ENCODE measurements at places on chromosomes 1 and 21.

DNA sequence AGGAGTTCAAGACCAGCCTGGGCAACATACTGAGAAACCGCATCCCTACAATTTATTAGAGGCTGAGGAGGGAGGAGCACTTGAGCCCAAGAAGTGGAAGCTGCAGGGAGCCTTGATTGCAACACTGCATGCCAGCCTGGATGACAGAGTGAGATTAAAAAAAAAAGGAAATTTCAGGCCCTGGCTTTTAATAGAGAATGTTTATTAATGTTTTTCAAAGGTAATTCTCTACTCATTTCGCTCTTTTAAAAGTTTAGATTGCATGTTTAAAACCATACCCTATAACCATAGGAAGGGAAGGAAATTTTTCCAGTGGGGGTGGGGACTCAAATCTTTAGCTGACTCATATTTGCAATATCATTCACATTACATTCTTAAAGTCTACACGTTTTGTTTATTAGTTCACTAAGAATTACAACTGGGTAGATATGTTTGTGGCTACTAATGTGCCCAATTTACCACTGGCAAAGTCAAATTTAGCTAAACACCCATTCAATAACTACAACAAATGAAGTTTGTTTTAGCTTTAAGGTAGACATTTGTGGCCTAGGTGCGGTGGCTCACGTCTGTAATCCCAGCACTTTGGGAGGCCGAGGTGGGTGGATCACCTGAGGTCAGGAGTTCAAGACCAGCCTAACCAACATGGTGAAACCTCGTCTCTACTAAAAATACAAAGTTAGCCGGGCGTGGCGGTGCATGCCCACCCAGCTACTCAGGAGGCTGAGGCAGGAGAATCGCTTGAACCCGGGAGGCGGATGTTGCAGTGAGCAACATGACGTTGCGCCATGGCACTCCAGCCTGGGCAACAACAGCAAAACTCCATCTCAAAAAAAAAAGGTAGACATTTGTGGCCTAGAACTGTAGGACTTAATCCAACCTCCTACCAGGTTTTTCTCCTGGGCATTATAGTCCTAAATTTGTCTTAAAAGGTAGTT is 5.0 kb downstream of the KDM5B start:
- DNase-seq: no peak

- DNase-seq: no peak
Measured at GRCh38 chr1:98322086-98322485, 339.4 kb upstream of the SNX7 start.

- no peak for DNase-seq
Measured at GRCh38 chr1:214532070-214532469, 19.3 kb downstream of the PTPN14 start.

GRCh38 chr1:72178266-72178665 is 104.1 kb downstream of the NEGR1 start:
- DNase-seq: no peak

DNA sequence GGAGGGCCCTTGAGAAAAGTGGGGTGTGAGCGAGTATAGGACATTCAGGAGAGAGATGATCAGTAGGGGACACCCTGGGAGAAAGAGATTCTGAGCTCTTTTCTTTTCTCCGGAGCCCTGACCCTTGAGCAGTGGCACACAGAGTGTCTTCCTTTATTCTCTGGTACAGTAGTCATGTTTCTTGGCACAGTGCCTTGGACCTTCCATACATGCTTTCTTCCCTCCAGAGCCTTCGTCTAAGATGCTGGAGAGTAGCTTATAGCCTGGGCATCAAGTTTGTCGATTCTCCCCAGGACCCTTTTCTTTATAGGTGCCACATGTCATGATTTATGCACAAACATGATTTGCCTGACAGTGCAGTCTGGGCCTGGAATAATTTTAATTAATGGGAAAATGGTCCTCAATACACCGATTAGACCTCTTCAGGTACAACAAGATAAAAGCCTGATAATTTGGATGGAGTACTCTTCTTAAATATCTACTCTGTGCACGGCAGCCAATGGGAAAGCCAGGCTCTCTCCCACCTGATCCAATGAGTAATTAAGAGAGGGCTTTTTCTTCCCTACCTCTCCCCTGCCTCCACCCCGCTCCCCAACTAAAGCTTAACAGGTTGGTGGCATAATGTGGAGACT is at the start of gene TBX19:
Gene TBX19 (plus strand): TSS at position 582 of the 632 bp plus-strand sequence. CDS start 214 bp downstream, outside the sequence.
- no peak for DNase-seq

DNA sequence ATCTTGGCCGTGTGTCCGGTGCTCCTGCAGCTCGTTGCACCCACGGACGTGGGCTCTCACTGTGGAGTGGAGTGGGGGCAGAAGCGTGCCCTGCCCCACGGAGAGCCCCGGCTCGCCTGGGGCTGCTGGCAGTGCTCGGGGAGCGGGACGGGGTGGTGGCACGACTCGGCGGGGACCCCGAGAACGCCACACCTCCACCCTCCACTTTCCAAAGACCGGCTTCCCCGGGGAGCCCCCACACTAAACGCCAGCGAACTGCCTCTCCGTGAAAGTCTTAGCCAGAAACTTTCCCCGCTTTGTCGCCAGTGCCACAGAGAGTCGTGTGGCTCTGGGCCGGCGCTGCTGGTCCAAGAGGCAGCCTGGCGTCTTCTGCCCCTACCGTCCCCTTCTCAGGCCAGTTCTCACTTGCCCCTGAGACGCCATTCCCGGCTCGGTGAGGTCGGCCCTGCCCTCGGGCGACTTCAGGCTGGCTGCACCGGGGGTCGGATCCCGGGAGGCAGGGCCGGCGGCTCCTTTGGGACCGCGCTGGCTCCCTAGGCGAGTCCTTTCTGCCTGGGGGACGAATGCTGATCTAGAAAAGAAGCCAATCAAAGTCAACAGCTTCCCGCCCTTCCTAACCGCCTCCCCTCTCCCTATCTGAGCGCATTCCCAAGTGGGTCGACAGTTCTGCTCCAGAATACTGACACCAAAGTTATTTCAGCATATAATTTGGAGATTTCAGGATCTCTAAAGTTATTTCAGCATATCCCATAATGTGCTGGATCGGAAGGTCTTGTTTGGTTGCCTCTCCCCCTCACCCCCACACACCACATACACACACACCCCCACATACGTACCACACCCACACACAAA is 2.6 kb upstream of the SAMD13 start:
- DNase-seq: peak; percentile 32

GRCh38 chr1:185480545-185480944 is 163.5 kb upstream of the IVNS1ABP start:
- DNase-seq: no peak

- no peak for DNase-seq
Measured at GRCh38 chr1:80250573-80251168, 1244.1 kb upstream of the ADGRL4 start.

DNA sequence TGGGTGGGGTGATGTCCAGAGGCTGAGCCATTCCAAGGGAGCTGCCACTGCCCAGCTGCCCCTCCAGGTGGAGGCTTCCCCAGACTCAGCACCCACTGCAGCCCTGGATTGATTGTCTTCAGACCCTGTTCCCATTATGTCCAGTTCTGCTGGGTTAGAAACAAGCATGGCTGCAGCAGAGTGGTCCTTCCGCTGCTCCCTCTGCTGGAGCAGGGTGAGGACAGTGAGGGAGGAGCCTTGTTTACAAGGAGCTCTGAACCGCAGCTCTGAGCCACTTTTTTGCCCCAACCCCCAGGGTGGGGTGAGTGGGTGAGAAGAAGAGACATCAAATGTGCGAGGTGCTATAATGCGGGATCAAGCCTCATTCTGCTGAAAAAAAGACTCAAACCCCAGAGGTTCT is 2.3 kb downstream of the TNNT2 start:
- no peak for DNase-seq

GRCh38 chr21:38307771-38308531 is 51.2 kb downstream of the KCNJ15 start:
- no peak for DNase-seq

GRCh38 chr1:81327103-81327710 is 473.5 kb upstream of the ADGRL2 start:
- no peak for DNase-seq

- DNase-seq: no peak
Measured at GRCh38 chr1:98651116-98651632, 10.3 kb upstream of the SNX7 start.

- no peak for DNase-seq
Measured at GRCh38 chr1:232553050-232553754, 76.7 kb downstream of the SIPA1L2 start.

GRCh38 chr1:40986328-40986783 is 6.9 kb downstream of the CTPS1 start:
- DNase-seq: no peak

DNA sequence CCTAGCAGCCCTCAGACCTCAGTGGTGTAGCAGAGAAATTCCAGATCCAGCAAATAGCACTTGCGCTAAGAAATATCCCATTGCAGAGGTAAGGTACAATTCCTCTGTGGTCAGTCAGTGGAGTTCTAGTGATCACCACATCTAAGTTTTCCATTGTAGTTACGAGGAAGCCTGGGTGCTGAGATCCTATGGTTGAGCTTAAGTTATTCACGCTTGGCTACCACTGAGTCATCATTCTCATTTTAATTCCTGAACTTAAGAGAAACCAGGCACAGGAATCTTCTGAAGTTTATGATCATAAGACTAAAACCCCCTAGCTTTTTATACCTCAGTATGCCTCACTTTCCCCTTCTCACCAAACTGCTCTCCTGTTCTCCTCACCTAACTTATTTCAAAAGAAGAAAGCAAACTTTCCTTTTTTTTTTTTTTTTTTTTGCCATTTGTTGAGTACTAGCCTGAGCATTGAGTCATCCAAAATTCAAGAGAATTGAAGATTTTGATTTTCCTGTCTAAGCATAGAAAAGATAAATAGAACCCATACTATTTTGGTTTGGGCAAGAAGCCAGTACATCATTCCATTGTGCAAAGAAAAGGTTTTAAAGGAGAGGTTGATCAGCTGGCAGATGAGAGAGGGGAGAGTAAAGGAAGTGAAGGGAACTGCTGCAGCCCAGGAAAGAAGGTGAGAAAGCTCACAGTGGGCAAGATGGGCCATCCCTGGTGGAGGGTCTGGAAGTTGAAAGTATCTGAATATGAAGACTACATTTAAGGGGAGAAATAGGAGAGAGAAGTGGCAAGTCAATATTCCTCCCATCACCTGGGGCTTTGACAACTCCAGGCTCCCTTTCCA is 39.9 kb downstream of the SERBP1 start:
- DNase-seq: no peak

DNA sequence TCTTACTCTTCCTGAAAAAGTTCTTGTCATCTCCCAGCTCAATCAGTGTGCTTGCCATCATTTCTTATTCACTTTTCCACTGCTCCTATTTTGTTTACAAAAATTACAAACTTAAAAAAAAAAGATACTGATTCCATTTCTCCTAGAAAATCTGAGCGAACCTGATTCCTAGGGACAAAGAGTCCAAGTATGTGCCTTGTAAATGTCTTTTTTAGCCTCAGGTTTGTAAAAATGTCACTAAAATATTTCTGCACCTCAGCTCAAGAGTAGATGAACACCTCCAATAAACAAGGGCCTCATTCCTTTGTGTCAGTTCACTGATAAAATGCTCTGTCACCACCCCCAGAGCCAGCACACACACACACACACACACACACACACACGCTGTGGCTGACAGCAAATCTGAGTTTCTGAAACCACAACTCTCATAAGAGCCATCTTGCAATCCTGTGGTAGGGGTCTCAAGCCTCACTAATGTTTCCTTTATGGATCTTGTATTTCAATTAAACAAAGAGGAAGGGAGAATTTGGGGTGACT is 299.2 kb downstream of the PBX1 start:
- no peak for DNase-seq

GRCh38 chr1:208207388-208208131 is 36.6 kb downstream of the PLXNA2 start:
- DNase-seq: no peak

DNA sequence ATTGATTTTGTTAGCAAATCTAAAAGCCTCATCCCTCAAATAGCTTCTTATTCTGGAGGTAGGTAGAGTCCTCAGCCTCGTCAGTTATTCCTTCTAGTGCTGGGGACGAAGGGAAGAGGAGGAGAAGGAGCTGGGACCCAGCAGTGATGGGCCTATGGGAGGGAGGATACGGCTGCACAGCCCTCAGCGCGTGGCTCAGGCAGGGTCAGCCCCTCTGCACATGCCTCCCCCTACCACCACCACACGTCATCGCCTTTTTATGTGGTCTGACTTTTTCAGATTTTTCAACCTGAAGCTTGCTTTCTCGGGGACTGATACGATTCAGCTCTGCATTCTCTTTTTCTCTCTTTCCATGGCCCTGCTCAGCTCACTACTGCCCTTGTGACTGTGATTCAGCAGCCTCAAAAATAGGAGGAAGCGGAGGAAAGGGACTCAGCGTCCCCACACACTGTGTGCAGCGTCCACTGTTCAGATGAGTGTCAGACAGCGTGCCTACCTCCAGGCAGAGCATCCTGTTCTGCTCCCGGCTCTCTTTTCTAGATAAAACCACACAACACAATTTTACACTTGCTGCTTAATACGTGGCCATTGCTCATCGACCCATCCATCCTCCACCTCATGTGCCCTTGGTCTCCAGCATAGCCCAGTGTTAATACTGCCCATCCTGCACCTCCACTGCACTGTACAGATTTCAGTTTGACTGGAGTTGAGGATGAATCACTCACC is 827 bp downstream of the OR2B11 start:
- DNase-seq: no peak

DNA sequence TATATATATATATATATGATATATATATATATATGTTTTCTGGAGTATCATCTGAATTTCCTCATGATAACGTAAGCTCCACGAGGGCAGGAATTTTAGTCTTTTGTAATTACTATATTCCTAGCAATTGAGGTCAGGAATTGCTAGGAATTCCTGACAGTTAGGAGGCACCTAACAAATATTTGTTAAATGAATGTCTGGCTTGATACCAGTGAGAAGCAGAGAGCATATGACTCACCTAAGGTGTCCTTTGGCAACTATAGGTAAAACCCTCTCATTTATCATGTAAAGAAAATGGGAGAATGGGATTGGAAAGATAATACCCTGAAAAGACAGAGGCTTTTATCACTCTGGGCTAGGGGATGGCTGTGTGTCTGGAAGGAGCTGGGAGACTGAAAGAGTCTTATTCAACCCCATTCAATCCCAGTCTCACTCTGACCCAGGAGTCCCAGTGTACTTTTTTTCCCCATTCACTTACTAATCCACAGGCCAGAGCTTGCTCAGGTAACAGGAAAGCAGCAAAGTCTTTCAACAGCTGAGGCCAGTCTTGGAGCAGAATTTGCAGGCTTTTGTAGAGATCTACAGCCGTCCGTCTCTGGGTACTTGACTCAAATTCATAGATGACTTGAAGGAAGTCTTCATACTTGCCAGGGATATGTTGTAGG is 71.2 kb downstream of the DAP3 start:
- DNase-seq: no peak
